ENCODE measurements at places on chromosomes 13 and 19.

DNA sequence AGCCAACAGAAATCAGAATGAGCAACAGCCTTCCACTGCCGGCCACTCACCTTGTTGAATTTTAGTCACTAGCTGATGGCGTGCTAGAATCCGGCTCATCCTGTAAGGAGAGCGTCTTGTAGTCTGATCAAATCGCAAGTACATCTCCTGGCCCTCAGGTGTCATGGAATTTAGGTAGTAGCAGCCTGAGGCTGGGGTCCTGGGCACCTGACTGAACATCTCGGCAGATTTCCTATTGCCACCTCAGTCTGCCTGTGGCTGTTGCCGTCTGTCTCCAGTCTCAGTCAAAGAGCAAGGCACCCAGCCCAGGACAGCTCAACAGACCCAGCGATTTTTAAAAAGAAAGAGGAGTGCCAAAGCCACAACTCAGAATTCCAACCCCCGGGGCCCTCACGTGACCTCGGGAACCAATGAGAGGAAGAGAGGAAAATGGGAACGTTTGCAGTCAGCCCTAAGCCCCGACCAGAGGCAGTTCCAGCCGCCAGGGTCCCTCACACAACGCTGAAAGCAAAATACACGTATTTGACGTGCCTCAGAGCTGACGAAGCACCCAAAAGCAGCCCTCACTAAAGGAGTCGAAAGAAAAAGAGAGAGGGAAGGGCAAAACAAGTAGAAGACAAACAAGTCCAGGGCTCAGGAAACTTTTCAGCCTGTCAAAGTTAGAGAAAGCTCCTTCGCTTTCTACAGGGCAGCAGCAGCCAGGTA, at the start of gene STARD13:
Gene STARD13, minus strand, starts transcription at position 336 of the 705 bp plus-strand sequence. Its CDS starts 117 bp downstream, at position 219.
- H3K27me3 ChIP-seq: no peaks in the 10 kb centered on the region
- H3K4me3 ChIP-seq: peak within 1 kb of the TSS; percentile 67
- DNase-seq: peak; percentile 20
- H3K27ac ChIP-seq: peak within 1 kb of the TSS; percentile 92
- peaks cover 4% of the 10 kb centered on the region for H3K4me1 ChIP-seq
- H3K36me3 ChIP-seq: no peaks in the 10 kb centered on the region

DNA sequence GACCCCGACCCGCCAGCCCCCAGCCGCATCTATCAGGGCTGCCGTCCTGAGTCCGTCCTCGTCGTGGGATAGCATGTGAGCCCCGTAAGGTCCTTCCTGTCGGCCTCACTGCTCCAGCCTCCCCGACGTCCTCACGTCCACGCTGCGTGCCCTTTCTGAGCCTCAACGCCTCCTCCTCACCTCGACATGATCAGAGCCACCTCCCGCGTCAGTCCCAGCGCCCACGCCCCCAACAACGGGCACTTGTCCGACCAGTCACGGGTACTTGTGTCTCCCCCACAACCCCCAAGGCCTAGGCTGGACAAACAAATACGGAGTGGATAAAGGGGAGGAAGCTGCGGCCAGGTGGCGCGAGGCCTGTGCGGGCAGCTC, 665 bp downstream of the ZNF497 start:
- peak overlapping the region; percentile 80 for H3K4me3 ChIP-seq
- H3K36me3 ChIP-seq: no peaks in the 10 kb centered on the region

- H3K27ac ChIP-seq: no peak overlapping the region
- H3K4me1 ChIP-seq: no peaks in the 10 kb centered on the region
- no peak overlapping the region for H3K4me3 ChIP-seq
Measured at GRCh38 chr13:42688821-42689220, 92.6 kb upstream of the FAM216B start.

GRCh38 chr13:74778946-74779345, 644.7 kb upstream of the KLF12 start:
- H3K27me3 ChIP-seq: no peaks in the 10 kb centered on the region
- no peaks in the 10 kb centered on the region for H3K4me1 ChIP-seq
- no peaks in the 10 kb centered on the region for H3K36me3 ChIP-seq
- no peak for DNase-seq
- no peak overlapping the region for H3K4me3 ChIP-seq

DNA sequence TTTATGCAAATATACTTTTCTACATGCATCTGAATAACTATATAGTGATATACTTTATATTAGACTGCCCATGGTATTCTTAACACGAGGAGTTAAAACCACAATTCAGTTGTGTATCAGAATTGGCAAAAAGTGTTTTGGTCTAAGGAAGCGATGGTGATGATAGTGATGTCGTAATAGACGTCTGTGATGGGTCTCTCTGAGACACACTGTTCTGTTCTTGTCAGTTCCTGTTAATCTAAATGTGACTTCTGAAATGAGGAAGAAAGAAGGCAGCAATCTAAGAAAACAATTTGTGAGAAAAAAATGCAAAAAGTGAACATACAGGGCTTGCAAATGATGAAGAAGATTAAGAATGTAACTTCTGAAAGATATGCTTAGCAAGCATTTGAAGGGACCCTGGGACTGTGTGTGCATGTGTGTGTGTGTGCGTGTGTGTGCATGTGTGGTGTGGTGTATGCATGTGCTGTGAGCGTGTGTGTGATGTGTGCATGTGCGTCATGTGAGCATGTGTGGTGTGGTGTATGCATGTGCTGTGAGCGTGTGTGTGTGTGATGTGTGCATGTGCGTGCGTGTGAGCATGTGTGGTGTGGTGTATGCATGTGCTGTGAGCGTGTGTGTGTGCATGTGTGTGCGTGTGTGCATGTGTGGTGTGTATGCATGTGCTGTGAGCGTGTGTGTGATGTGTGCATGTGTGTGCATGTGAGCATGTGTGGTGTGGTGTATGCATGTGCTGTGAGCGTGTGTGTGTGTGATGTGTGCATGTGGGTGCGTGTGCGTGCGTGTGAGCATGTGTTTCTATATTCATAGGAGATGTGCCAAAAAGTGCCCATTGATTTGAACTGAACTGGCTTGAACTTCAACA, 131.8 kb downstream of the IRS2 start:
- no peaks in the 10 kb centered on the region for H3K36me3 ChIP-seq
- no peak overlapping the region for H3K27ac ChIP-seq
- H3K27me3 ChIP-seq: no peaks in the 10 kb centered on the region
- DNase-seq: no peak
- no peak overlapping the region for H3K4me3 ChIP-seq

DNA sequence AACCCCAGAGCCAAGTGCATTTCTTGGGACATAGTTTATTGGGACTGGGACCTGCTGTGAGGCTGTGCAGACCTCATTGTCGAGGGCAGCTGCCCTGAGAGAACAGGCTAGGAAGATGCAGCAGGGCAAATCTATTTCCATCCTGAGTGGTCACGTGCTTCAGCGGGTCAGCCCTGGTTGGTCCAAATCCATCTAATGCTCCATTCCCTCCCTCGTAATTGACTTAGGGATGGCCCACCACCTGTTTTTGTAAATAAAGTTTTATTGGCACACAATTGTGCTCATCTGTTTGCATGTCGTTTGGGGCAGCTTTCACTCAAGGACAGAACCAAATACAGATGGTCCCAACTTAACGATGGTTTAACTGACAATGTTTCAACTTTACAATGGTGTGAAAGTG, 75.5 kb upstream of the ADGRE5 start:
- H3K27ac ChIP-seq: no peak overlapping the region
- H3K27me3 ChIP-seq: no peaks in the 10 kb centered on the region
- DNase-seq: no peak
- H3K36me3 ChIP-seq: no peaks in the 10 kb centered on the region

GRCh38 chr13:41178040-41178439, 16.3 kb downstream of the KBTBD7 start:
- no peak for DNase-seq
- H3K36me3 ChIP-seq: no peaks in the 10 kb centered on the region
- no peak overlapping the region for H3K27ac ChIP-seq
- no peaks in the 10 kb centered on the region for H3K27me3 ChIP-seq
- H3K4me1 ChIP-seq: no peaks in the 10 kb centered on the region
- H3K4me3 ChIP-seq: no peak overlapping the region

- H3K4me3 ChIP-seq: no peak overlapping the region
- peaks cover 87% of the 10 kb centered on the region for H3K36me3 ChIP-seq
- DNase-seq: peak; percentile 35
- H3K4me1 ChIP-seq: peaks cover 20% of the 10 kb centered on the region
- H3K27ac ChIP-seq: peak overlapping the region; percentile 72
Measured at GRCh38 chr19:16118489-16119033, 6.9 kb downstream of the RAB8A start.

- no peaks in the 10 kb centered on the region for H3K27me3 ChIP-seq
- H3K4me3 ChIP-seq: peak overlapping the region; percentile 79
- no peak for DNase-seq
- H3K27ac ChIP-seq: peak overlapping the region; percentile 96
- H3K36me3 ChIP-seq: peaks cover 28% of the 10 kb centered on the region
Measured at GRCh38 chr19:5903056-5903623, 450 bp downstream of the NDUFA11 start.

DNA sequence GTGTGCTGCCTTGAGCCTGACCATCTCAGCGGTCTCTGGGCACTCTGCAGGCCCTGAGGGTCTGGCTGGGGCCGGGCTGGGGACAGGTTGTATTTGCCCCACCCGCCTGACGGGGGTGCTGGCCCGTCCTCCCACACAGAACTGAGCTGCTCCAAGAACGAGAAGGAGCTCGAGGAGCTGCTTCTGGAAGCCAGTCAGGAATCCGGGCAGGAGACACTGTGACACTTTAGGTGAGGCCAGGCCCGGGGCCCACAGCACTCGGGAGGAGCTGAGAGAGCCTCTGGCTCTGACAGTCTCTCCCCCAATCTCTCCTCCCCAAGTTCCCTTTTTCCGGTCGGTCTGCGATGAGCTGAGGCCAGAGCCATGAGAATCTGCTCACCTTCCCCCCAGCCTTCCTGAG, 14.5 kb downstream of the NKPD1 start:
- no peak overlapping the region for H3K4me3 ChIP-seq
- peaks cover 10% of the 10 kb centered on the region for H3K4me1 ChIP-seq
- no peaks in the 10 kb centered on the region for H3K27me3 ChIP-seq
- H3K36me3 ChIP-seq: peaks cover 14% of the 10 kb centered on the region
- no peak overlapping the region for H3K27ac ChIP-seq

GRCh38 chr13:57991041-57991440, 359.5 kb downstream of the PCDH17 start:
- no peak overlapping the region for H3K27ac ChIP-seq
- no peak overlapping the region for H3K4me3 ChIP-seq
- no peaks in the 10 kb centered on the region for H3K36me3 ChIP-seq

- H3K4me3 ChIP-seq: no peak overlapping the region
- H3K36me3 ChIP-seq: peaks cover 59% of the 10 kb centered on the region
- H3K27ac ChIP-seq: no peak overlapping the region
- DNase-seq: no peak
- no peaks in the 10 kb centered on the region for H3K27me3 ChIP-seq
Measured at GRCh38 chr13:19665427-19665859, 32.0 kb downstream of the MPHOSPH8 start.

DNA sequence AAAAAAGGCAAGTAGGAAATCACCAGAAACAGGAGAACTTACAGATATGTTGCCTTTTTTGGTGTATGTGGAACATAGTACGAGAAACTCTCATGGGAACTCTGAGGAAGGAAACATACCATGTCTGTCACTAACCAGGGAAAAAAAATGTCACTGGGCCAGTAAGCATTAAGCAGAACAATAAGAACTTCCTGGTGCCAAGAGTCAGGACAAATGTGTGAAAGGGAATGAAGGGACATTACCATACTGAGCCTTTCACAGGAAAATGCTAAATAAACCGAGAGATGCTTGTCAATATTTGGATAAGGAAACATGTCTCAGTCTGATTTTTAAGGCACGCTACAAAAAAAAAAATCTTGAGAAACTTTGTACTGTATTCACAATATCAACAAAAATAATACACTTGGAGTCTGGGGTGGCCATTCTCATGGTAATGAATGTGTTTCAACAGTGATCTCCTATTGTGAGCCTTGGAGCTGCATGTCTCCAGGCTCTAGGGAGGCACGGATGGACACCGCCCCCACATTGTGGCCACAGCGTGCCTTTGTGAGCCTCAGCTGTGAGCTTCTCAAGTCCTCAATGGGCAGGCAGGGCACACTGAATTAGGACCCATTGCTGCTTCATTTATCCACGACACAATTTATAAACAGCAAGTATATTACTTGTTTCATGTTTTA, 113.0 kb upstream of the ARGLU1 start:
- no peak overlapping the region for H3K4me3 ChIP-seq
- H3K27me3 ChIP-seq: no peaks in the 10 kb centered on the region
- H3K36me3 ChIP-seq: no peaks in the 10 kb centered on the region
- DNase-seq: no peak
- H3K4me1 ChIP-seq: peaks cover 5% of the 10 kb centered on the region

- no peaks in the 10 kb centered on the region for H3K27me3 ChIP-seq
- no peak overlapping the region for H3K4me3 ChIP-seq
- peak overlapping the region; percentile 87 for H3K27ac ChIP-seq
- no peaks in the 10 kb centered on the region for H3K36me3 ChIP-seq
- DNase-seq: no peak
Measured at GRCh38 chr19:19459073-19459472, 53.6 kb downstream of the GATAD2A start.

All from esophagus squamous epithelium (tissue), 5 donors.